ENCODE measurements at places on chromosomes 4 and X. TPM values are rescaled to one million over a fixed set of nuclear protein-coding genes. Genes with fewer than 3 reads are reported as not detected.

DNA sequence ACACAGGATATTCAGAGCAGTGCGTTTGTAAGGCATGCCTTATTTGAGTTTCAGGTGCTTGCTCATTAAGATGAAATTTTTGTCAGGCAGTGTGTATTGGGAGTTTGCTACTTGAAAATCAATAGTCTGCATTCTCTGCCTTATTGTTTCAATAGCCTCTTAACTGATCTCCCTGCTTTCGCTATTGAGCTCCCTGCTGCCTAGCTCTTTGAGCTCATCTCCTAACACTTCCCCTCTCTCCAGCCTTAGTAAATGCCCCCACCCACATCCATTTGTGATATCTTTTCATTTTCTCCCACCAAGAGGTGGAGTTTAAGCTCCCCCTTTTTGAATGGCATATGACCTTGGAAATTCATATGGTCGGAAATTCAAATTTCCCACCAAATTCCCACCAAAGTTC, 256.6 kb downstream of the IL1RAPL1 start:
- no peak for DNase-seq
- no peak overlapping the region for H3K4me3 ChIP-seq
- H3K27ac ChIP-seq: no peak overlapping the region
- no peaks in the 10 kb centered on the region for H3K36me3 ChIP-seq

The TMSB15C gene
- 1.2 TPM for total RNA-seq

The ARAP2 gene
- 19.3 TPM for total RNA-seq

The ZNF157 gene
- not detected for total RNA-seq

GRCh38 chr4:150250998-150251651, 172.9 kb downstream of the DCLK2 start:
- no peaks in the 10 kb centered on the region for H3K27me3 ChIP-seq
- DNase-seq: no peak
- H3K36me3 ChIP-seq: no peaks in the 10 kb centered on the region
- H3K27ac ChIP-seq: no peak overlapping the region
- no peak overlapping the region for H3K4me3 ChIP-seq

Data from colonic mucosa (tissue), 4 donors.